ENCODE measurements at places on chromosomes 4 and X. TPM values are rescaled to one million over a fixed set of nuclear protein-coding genes. Genes with fewer than 3 reads are reported as not detected.

DNA sequence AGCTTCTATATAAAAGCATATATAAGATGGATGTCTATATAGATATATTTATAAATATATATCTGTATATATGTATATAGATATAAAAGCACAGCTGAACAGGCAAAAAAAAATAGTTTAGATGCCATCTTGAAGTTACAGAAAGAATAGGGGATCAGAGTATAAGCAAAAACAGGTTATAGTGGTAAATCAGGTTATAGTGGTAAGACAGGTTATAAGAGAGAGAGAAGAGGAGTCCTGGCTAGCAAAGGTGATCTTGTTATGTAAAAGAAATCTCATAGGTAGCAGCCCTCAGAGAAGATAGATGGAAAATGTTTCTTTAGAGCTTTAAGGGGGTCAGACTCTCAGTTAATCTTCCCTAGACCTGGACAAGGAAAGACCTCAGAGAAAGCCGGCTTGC is 1263.1 kb downstream of the PCDH7 start:
- no peak for DNase-seq

- no peak for DNase-seq
Observed at GRCh38 chr4:129972257-129972656, 876.3 kb downstream of the C4orf33 start.

GCNA gene
- 4.0 TPM for total RNA-seq

DNA sequence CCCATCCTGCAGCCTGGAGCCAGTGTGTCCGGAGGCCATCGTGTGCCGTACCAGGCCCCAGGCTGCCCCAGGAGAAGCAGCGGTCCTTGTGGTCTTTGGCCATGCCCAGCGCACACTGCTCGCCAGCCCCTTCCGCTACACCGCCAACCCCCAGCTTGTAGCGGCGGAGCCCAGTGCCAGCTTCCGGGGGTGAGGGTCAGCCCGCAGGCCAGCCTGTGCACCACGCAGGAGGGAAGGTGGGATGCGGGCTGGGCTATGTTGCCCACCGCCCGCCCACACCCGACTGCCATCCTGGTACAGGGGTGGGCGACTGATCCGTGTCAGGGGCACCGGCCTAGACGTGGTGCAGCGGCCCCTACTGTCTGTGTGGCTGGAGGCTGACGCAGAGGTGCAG is 7.6 kb upstream of the SRPK3 start:
- no peak for DNase-seq

PRRG1 gene
- 8.6 TPM for total RNA-seq

MAGEC2 gene
- total RNA-seq: not detected

BANK1 gene
- 3.3 TPM for total RNA-seq

MAGEA8 gene
- total RNA-seq: not detected

GRCh38 chr4:96073461-96073860 is 233.6 kb downstream of the PDHA2 start:
- DNase-seq: no peak

- DNase-seq: no peak
Observed at GRCh38 chrX:48939524-48940228, 17.7 kb downstream of the OTUD5 start.

DNA sequence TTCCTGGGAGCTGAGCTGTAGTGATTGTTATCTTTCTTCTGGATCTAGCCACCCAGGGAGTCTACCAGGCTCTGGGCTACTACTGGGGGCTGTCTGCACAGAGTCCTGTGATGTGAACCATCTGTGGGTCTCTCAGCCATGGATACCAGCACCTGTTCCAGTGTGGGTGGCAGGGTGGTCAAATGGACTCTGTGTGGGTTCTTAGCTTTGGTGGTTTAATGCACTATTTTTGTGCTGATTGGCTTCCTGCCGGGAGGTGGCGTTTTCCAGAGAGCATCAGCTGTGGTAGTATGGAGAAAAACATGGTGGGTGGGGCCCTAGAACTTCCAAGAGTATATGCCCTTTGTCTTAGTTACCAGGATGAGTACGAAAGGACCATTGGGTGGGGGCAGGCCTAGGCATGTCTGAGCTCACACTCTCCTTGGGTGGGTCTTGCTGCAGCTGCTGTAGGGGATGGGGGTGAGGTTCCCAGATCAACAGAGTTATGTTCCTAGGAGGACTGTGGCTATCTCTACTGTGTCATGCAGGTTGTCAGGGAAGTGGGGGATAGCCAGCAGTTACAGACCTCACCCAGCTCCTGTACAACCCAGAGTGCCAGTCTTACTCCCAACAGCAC is 264.8 kb upstream of the LDB2 start:
- DNase-seq: no peak

UBA1 gene
- 302 TPM for total RNA-seq

MAGEH1 gene
- total RNA-seq: 5.7 TPM

ADH1B gene
- 0.98 TPM for total RNA-seq

DNA sequence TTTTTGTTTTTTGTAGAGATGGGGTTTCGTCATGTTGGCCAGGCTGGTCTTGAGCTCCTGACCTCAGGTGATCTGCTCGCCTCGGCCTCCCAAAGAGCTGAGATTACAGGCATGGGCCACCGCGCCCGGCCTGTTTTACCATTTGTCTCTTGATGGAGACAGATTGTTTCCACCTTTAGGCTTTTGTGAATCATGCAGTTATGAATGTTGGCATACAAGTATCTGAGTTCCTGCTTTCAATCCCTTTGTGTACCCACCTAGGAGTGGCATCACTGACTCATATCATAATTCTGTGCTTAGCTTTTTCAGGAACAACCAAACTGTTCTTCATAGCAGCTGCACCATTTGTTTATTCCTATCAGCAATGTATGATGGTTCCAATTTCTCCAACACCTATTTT is 20.2 kb upstream of the MGST2 start:
- DNase-seq: no peak

GRCh38 chrX:115017455-115017854 is at the start of gene IL13RA2:
Gene IL13RA2 (minus strand): TSS chrX:115017616. CDS start chrX:115017269, 347 bp downstream.
- no peak for DNase-seq

DNA sequence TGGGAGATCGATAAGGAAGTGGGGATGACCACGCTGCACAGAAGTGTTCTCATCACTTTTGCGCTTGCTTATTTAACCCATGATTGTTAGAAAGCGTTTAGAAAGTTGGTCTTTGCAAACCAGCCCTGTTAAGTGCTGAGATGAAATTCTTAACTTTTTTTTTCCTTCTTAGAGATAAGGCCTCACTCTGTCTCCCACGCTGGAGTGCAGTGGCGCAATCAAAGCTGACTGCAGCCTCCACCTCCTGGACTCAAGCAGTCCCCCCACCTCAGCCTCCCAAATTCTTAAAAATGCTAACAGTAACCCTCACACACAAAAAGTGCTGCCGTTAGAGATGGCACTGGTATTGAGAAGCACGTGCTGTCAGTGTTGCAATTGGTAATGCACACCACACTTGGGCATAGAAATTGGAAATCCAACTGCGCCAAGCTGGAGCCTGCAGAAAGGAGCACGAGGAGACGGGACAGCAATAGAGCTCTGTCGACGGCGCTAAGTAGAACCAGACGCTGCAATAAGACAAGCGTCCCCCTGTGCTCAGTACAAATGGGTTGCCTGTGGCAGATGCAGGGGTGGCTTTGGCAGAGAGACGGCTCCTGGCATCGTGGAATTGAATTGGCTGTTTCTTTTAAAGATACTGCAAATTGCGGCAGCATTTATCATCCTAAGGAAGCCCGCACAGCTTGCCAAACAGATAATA is 113.4 kb downstream of the TBL1X start:
- DNase-seq: no peak

GRCh38 chr4:164481306-164482091 is 272.4 kb upstream of the SMIM31 start:
- DNase-seq: no peak

GRCh38 chrX:13955095-13955647 is 74.5 kb downstream of the GEMIN8 start:
- no peak for DNase-seq

- no peak for DNase-seq
Observed at GRCh38 chrX:8741981-8742380, 10.0 kb upstream of the ANOS1 start.

- DNase-seq: no peak
Observed at GRCh38 chr4:153539422-153539821, 73.3 kb downstream of the TMEM131L start.

DNA sequence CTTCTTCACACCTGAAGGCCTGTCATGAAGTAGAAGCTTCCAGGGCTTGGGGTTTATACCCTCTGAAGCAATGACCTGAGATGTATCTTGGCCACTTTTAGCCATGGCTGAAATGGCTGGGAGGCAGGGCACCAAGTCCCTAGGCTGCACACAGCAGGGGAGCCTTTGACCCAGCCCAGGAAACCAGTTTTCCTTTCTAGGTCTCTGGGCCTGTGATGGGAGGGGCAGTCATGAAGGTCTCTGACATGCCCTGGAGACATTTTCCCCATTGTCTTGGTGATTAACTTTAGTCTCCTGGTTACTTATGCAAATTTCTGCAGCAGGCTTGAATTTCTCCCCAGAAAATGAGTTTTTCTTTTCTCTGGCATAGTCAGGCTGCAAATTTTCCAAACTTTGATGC is 511.0 kb upstream of the KLHL4 start:
- DNase-seq: no peak

DNA sequence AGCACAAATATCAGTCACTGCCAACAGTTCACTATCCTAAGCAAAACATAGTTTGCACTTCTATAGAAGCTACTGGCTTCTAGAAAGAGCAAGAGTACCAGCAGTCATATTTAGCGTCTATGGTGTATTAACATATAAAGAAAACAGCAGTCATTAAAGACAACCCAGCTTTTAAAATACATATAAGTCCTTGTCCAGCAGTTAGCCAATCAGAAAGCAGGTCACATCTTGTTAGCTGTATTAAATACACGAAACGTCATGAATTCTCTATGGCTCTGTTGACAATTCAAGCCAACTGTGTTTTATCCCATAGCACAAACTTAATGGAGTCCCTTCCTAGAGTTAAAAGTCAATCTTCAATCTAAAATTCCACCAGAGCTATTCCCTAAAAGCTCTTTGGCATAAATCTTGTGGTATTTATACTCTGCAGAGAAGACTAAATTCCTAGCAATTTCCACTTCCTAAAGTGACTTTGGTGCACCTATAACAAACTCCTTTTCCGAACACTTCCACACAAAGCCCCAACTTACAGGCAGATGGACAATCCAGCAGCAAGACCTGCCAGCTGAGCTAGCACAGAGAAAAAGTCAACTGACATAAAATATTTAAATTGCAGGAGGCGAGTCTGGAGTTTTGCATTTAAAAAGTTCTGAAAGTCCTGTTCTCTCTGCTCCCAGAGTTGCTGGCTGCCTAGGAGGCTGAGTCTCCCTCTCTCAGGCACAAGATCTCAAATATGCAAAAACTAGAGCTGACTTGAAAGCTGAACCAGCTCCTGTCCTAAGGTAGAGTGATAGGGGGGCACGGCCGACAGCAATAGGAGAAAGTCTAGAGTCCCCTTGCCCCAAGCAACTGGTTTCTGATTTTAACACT is 1.3 kb downstream of the LDB2 start:
- no peak for DNase-seq

GRCh38 chrX:40720792-40721191 is 14.6 kb downstream of the MED14 start:
- no peak for DNase-seq

- DNase-seq: no peak
Observed at GRCh38 chrX:135421932-135422809, at the start of gene SMIM10L2A. Gene SMIM10L2A (plus strand): TSS chrX:135421944. CDS start chrX:135422132, 188 bp downstream.

GRCh38 chrX:10634392-10635161 is 14.2 kb upstream of the MID1 start:
- no peak for DNase-seq

RIBC1 gene
- total RNA-seq: 1.1 TPM

DNA sequence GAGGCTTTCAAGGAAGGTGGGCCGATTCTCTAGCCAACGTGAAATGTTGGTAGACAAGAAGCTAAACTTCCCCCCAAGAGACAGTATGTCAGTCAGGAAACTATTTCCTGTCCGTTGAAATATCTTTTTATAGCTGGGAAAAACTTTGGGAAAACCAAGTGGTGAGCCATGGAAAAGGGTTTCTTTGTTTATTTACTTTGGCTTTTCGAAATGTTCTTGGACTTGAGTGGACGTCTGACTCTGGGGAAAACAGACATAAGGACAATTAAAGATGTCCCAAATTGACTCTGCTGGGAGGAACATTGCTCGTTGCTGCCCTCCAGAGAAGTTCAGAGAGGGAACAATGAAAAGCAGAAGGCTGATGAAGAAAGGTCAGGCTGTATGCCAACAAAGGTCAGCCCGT is 295.4 kb downstream of the RAPGEF2 start:
- DNase-seq: no peak

DNA sequence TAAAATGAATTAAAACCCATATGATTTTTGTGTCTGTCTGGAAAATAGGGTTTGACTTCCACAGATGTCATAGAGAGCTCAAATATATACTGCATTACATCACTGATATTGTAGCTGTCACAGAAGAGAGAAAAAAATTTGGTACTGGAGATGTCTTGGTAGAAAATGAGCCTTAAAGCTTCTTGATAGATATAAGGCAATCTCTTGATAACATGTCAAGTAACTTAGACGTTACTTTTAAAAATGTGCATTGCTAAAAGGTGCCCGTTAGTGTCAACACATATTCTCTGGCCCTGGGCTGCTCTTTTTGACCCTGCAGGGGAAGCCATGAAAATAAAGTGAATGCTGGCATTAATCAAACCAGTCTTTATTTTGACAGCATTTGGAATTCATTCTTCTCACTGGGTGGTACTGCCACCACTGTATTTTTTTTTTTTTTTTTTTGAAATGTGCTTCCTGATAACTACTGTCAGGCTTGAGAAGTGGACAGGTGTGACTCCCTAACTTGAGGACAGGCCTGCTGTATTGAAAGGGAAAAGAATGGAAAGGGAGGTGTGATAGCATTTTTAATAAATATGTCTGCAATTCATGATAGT is 53.0 kb upstream of the RAPGEF2 start:
- DNase-seq: no peak

DNA sequence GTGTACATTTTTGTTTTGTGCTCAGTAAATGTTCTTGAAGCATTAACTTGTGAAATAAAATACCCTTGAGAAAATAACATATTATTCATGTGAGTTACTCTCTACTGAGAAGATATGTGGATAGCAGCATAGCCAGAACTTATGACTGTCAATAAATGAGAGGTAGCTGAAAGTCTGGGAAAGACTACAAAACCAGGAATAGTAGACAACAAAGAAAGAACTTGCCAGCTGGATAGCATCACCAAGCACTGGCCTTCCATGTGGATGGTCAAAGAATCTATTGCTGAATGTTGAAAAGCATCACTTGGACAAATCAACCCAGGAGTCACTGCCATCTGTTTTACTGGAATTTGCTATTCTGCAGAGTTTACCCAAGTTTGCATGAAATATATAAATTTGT is 650.0 kb upstream of the HTR2C start:
- no peak for DNase-seq

- no peak for DNase-seq
Observed at GRCh38 chrX:7131621-7132020, 15.9 kb upstream of the STS start.

IL2 gene
- total RNA-seq: 0.57 TPM

PPP2R2C gene
- 26.7 TPM for total RNA-seq

Data from Panc1 (cell line).